ENCODE measurements at places on chromosomes 4 and X.

GRCh38 chrX:22520128-22520828 is 247.6 kb downstream of the CBLL2 start:
- no peak for DNase-seq

- no peak for DNase-seq
These were observed 26.1 kb upstream of the TBC1D1 start for GRCh38 chr4:37864786-37865185.

DNA sequence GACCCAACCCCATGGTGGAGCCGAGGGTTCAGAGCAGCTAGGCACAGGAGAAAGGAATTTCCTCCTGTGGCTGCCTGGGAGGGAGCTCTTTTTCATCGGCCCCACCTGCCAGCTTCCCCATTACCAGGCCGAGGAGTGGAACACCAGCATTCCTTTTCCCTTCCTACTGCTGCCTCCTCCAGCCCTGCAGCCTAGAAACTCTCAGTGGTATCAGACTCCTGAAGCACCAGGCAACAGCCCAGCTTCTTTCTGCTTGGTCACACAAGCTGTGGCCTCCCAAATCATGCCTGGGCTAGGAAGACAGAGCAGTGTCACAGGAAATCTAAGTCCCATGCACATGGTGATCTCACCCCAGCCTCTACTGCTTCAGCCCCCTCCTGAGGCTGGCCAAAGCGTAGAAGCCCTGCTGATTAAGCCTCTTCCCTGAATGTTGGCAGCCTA is 30.1 kb downstream of the RTL5 start:
- DNase-seq = no peak

DNA sequence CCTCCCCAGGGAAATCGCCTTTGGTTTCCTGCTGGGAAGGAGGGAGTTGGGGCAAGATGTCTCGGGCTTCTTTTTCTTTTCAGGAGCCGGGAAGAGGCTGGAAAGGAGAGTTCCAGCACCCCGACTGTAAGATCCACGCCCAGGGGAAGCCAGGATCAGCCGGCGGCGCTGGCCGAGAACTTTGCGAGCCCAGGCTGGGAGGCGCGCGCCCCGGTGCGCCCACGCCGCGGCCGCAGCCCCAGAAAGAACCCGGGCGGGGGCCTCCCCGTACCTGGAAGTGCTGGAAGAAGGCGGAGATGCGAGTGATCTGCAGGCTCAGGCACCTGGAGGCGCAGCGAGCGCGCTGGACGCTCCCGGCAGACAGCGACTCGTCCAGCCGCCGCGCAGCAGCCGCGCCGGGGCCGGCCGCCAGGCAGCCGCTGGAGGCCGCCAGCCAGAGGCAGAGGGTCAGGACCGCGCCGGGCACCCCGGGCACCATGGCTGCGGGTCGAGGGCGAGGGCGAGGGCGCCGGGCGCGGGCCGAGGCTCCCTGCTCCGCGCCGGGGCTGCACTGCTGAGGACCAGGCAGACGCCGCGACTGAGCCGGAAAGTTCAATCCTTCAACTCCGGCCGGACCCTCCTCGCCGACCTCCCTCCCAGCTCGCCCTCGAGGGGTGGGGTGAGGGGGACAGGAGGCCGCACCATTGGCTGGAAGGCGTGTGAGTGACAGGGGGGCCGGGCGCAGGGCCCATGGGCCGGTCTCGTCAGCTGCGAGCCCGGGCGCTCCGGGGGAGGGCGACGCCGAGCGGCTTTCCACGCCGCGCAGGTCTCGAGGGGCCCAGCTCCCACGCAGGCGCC is at the start of gene ANOS1:
Gene ANOS1 (minus strand): TSS at position 579 of the 837 bp plus-strand sequence. CDS start 101 bp downstream, at position 478.
- DNase-seq = no peak

DNA sequence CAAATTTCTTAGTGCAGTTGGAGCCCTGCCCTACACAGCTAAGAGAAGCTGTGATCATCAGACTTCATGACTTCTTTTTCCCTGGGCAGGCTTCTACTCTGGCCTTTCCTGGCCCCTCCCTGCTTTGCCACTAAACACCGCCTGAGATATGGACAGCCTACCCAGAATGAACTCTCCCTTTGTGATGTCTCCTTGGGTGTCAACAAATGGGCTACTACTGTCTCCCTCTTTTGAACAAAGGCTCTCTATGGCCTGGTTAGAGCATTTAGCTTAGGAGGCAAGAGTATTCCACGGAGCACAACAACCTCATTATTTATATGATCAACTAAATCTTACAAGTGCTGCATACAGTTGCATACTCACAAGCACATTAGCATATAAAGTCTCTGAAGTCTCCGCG is 127.6 kb upstream of the HCCS start:
- DNase-seq = no peak

GRCh38 chr4:10237131-10237530 is 120.5 kb upstream of the WDR1 start:
- DNase-seq = no peak

- no peak for DNase-seq
These were observed 66.4 kb downstream of the ARAP2 start for GRCh38 chr4:36177946-36178345.

- no peak for DNase-seq
These were observed 85.6 kb downstream of the CPE start for GRCh38 chr4:165464376-165464775.

DNA sequence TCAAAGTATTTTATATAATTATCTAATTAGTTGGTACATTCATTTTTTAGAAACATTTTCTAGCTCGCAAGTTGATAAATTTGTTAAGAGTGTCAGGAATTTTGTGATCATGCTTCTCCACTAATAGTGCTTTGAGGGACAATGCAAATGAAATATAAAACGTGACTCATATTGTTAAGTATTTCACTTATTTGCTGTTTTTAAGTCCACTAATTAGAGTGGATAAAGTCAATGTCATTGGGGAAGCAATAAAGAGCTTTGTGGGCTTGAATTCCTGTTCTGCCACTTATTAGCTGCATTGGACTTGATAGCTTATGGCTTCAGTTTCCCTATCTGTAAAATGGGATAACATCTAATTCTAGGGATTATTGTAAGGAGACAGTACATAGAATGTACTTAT is 26.5 kb upstream of the ANAPC4 start:
- no peak for DNase-seq

GRCh38 chr4:149914119-149915115 is 98.8 kb upstream of the IQCM start:
- DNase-seq = no peak

DNA sequence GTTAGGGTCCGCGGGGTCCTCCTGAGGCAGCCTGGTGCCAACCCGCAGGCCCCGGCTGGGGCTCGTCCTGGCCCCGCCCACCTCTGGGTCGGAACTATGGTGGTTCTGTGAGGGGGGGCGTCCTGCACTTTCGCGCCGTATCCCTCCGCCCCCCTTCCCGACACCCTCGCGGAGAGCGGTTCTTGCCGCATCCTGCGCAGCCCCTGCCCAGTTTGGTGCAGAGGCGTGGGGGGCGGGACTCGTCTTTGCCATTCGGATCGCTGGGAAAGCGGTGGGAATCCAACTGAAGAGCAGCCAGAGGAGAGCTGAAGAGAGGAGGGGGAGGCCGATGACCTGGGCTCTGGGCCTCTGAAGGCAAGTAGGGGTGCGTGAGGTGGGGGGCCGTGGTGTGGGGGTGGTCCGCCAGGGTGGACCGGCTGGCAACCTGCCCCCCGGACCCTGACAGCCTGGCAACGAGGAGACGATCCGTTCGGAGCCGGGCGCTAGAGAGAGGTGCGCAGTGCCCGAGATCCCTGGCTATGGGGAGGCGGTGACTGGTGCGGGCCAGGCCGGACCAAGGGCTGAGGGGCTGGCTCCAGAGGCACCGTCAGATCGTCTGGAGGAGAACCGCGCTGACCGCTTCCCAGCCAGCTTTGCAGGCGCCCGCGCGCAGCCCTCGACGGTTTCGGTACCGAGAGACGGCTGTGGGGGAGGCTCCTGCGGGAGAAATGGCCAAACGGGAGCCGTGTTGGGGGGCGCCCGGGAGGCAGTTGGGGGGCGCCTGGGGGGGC is at the start of gene GPRASP1:
Gene GPRASP1 (plus strand): TSS at position 242 of the 770 bp plus-strand sequence. CDS start 2,431 bp downstream, outside the sequence.
- peak; percentile 63 for DNase-seq

DNA sequence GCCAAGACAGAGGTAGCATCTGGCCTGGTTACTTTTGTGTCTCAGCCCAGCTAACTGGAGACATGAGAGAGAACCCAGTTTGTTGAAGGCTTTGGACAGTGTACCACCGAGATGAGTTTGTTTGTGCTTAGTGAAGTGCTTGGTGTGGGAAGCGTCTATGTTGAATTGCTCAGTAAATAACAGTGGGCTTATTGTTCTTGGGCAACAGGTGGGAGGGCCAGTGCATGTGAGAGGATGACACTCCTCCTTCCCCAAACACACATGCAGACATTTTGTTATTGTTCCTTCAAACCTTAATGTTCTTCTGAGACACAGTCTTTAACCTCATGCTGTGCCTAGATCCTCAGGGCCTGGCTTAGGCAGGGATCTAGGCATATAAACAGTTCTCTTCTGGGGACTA is 39.7 kb downstream of the MSN start:
- no peak for DNase-seq

DNA sequence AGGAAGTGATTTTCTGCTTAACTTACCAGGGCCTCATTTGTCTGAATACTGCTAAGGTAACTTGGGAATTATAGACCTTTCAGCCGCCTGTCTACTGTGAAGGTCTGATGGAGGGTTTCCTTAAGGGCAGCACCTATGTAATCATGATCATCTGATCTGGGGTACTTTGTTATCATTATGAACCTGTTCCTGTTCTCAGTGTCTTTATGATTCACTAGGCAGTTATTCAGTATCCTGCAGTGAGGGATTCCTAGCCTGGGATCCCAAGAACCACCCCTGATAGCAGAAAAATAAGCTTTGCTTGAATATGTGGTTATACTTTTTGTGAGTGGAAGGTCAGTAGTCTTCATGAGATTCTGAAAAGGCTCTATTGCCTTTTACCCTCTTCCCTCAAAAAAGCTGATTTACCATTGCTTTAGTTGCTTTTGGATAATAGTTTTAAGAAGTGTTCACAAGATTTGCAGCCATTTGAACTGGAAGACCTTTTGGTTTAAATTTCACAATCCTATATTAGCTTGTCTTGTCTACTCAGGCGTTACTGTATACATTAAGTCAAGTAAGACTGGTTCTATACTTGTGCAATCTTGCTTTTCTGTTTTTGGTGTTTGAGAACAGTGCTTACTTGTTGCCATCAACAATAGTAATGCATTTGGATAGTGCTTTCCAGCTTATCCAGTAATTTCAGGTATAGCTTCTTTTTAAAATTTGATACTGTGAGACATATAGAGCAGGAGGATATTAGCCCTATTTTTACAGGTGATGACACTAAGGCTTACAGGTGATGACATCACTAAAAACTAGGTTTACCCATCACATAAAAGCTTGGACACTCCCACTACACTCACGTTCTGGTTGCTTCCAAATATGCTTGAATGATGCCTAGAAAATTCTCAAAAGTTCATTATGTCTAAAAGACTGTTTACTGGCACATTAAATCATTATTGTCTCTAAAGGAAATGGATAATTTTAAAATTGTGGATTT is 60.0 kb downstream of the FHIP1A start:
- DNase-seq = no peak

DNA sequence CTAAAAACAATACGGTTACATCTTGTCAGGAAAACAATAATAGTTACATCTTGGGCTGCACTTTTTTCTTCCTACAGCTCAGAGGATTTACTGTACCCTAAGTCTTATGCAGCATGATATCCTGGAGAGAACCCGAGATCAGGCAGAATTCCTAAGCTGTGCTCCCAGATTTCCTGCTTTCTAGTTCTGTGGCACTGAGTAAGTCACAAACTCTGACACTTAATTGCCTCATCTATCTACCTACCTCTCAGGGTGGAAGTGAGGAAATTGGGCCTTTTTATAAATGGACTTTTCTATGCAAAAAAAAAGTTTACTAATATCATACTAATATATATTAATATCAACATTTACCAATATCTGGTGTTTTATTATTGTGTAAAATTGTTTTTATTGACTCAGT is 438.5 kb downstream of the INPP4B start:
- DNase-seq = no peak

- DNase-seq = no peak
These were observed 280.1 kb upstream of the PPARGC1A start for GRCh38 chr4:24169956-24170355.

DNA sequence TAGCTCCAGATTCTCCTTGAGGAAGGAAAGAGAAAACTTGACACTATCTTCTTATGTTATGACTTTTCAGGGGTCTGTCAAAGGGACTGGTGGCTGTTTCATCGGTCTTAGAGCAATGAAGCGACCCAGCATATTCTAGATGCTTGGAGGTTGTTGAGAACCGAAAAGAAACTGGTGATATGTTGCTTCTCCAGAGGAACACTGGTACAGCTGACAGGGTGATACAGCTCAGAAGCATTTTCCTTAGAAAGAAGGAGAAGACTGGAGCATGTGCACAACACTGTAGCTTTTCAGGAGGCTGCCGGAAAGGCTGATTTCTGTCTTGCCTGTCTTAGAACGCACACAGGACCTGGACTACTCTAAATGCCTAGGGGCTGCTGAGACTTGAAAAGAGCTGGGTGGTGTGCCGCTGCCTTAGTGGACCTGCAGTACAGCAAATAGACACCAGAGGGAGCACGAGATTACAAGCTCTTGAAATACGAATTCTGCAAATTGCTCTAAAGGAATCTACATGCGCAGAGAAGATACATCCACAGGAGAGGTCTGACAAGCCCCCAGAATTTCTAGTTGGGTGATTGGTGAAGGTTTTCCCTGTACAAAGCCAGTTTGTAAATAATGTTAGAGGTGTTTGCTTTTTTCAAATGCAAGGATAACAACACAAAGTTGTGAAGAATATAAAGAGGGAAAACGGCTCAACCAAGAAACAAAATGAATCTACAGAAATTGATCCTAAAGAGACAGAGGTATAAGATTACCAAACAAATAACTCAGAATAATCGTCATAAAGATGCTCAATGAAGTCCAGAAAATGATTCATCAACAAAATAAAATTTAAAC is 223.1 kb upstream of the DMD start:
- peak; percentile 37 for DNase-seq

GRCh38 chr4:76251441-76252270 is at the start of gene FAM47E:
Gene FAM47E, plus strand, starts transcription at chr4:76251721. Its CDS starts 26 bp downstream, at chr4:76251747.
- DNase-seq = peak; percentile 19

- no peak for DNase-seq
These were observed 54.9 kb downstream of the UBQLN2 start for GRCh38 chrX:56618323-56618722.

DNA sequence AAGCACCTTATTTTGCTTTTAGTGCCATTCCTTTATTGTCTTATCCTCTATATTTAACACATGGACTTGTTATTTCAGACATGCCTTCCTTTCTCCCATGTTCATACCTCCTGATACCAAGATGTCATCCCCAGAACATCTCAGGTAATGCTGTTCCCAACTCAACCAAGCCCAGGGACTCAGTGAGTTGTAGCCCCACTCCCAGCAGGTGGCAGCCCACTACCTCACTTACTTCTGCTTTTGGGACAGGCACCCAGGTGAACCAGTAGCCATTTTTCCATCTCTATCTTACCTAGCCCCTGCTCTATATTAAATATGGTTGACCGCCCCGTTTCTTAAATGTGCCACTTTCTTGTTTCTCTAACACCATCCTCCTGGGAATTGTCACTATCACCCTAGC is 199.0 kb downstream of the DCHS2 start:
- DNase-seq = no peak

GRCh38 chrX:40524423-40524822 is 56.3 kb upstream of the ATP6AP2 start:
- no peak for DNase-seq

DNA sequence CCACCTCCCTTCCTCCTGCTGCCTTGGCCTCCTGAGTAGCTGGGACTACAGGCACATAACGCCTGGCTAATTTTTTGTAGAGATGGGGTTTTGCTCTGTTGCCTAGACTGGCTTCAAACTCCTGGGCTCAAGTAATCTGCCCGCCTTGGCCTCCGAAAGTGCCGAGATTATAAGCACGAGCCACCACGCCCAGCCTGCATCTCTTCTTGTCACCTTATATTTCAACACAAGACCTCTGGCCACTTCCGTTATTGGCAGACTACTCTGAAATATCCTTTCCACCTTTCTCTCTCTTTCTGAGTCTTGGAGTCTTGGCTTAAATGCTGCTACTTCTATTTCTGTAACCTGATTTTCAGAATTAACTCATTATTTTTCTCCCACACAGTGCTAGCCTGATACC is 5.6 kb downstream of the KIAA0232 start:
- no peak for DNase-seq
